ENCODE measurements at places on chromosomes 16 and 17.
A peak's percentile ranks its signal among the peaks of the same experiment; 100 is the strongest.

DNA sequence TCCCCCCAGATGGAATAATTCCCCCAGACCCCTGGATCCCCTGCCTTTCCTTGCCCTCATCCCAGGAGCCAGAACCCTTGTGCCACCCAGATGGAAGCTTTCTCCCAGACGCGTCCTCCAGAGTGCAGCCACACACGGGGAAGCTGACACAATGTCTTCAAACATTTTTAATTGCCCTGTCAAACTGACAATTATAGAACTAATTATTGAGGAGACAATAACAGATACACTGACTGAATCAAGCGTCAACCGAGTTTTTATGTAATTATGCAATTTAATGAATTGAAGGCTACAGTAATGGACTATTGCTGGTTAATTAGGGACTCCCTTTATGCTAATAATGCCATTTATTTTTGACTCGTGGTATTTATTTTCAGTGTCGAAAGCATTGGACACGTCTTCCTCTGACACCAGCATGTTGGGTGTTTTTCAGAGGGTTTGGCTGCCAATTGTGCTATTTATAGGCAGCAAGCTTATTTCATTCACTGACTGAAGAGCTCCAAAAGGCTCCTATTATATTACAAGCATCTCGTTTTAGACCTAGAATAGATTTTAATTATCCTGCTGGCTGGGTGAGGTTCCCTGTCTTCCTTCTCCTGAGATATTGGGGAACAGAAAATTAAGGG is 298.2 kb upstream of the C16orf82 start:
- DNase-seq = no peak

DNA sequence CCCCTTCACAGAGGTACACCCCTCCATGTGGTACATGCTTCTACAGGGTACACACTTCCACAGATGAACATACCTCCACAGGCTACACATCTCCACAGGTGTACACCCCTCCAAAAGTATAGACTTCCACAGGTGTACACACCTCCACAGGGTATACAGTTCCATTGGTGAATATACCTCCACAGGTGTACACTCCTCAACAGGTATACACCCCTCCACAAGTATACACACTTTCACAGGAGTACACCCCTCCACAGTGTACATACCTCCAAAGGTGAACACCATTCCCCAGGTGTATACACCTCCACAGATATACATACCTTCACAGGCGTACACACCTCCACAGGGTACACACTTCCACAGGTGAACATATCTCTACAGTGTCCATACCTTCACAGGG is 9.4 kb downstream of the FOXN1 start:
- no peak for DNase-seq

GRCh38 chr16:81624760-81625543 is 154.1 kb upstream of the PLCG2 start:
- DNase-seq = no peak

DNA sequence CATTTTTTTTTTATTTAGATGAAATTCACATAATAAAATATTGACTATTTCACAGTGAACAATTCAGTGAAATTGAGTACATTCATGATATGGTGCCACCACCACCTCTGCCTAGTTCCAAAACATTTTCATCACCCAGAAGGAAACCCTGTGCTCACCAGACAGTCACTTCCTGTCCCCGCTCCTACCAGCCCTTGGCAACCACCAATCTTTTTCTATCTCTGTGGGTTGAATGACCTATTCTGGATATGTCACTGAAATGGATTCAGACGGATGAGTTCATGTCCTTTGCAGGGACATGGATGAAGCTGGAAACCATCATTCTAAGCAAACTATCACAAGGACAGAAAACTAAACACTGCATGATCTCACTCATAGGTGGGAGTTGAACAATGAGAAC is 40.5 kb downstream of the ATP2C2 start:
- DNase-seq = no peak

- DNase-seq = no peak
These were observed 9.4 kb downstream of the MLKL start for GRCh38 chr16:74691093-74691855.

DNA sequence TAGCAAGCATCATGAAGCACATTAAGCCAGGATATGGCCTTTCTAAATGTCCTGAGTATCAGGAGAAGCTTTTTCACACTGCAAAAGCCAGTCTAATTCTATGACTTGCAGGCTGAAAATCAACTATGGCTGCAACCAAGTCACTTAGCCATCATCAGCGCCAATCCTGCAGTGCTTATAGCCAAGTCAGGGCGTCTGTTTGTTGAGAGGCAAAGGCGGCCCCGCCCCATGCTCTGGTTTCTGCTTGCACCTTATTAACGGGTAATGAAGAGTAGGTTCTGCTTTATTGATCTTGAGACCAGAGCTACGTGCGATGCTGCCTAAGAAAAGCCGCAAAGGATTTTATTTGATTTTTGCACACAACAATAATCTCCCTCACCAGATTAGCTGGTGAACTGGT is 88.4 kb downstream of the CDH13 start:
- DNase-seq = no peak

- DNase-seq = peak; percentile 55
These were observed 1.0 kb upstream of the KCNJ2 start for GRCh38 chr17:70168044-70168976.

DNA sequence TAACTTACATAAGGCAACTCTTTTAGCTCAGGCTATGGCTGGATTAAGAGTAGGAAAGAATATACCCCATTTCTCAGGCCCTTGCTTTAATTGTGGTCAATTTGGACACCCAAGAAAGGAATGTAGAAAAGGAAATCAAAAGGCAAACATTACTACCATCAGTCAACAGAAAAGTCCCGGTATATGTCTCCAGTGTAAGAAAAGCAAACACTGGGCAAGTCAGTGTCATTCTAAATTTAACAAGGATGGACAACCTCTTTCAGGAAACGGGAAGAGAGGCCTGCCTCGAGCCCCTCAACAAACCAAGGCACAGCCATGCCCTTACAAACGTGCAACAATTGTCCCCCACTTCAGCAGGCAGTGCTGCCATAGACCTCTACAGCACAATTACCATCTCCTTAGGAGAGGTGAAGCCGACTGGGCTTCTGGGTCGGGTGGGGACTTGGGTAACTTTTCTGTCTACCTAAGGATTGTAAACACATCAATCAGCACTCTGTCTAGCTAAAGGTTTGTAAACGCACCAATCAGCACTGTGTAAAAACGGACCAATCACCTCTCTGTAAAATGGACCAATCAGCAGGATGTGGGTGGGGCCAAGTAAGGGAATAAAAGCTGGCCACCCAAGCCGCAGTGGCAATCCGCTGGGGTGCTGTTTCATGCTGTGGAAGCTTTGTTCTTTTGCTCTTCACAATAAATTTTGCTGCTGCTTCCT is 12.4 kb downstream of the MRPL58 start:
- DNase-seq = no peak

All from breast epithelium (tissue), 4 donors.